ENCODE measurements at places on chromosomes 11 and 22.

GRCh38 chr22:30015846-30016245 lies 64.4 kb upstream of the HORMAD2 start:
- no peak for DNase-seq

GRCh38 chr11:123841174-123841573 lies 35.0 kb upstream of the OR6M1 start:
- DNase-seq, result peak; percentile 19

DNA sequence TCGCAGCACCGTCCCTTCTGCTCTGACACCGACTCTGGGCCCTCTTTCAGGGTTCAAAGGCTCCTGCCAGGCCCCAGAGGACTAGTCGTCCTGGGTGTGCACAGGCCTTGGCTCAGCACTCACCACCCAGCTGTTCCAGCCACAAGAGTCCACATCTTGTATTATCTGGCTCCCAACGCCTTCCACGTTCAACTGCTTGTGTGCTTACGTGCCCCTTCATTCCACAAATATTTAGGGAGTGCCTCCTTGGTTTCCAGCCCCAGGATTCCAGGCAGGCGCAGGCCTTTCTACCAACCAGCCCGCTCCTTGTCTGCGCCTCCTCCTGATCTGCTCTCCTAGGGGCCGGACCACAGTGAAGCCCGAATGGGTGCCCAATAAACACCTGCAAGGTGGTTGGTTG lies 70.9 kb downstream of the SCUBE1 start:
- DNase-seq, result no peak

DNA sequence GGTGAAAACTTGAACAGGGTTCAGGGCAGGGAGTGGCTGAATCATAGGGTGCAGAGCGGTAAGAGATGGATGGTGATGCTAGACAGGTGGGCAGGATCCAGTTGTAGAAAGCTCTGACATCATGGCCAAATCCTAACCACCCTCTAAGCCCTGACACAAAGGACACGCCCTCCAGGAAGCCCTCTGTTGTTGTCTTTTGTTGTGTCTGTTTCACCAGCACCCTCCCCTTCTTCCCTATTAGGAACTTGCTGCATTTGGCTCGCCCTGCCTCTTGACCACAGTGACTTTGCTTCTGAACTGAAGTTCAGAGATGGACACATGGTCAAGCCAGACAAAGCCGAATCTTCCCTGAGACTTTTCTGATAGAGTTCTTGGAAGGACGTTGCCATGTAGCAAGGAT lies 14.2 kb upstream of the APOL6 start:
- DNase-seq, result no peak

GRCh38 chr22:20024225-20024624 lies 3.3 kb downstream of the TANGO2 start:
- peak; percentile 56 for DNase-seq

GRCh38 chr11:76843907-76844306 lies 16.8 kb upstream of the ACER3 start:
- DNase-seq, result no peak

- DNase-seq, result no peak
These were observed 921.3 kb downstream of the BRD1 start for GRCh38 chr22:48906216-48906835.

GRCh38 chr11:124644426-124645280 lies 22.0 kb downstream of the TBRG1 start:
- peak; percentile 60 for DNase-seq

Data from left cardiac atrium (tissue), 4 donors.